ENCODE measurements at places on chromosomes 7 and 10.

DNA sequence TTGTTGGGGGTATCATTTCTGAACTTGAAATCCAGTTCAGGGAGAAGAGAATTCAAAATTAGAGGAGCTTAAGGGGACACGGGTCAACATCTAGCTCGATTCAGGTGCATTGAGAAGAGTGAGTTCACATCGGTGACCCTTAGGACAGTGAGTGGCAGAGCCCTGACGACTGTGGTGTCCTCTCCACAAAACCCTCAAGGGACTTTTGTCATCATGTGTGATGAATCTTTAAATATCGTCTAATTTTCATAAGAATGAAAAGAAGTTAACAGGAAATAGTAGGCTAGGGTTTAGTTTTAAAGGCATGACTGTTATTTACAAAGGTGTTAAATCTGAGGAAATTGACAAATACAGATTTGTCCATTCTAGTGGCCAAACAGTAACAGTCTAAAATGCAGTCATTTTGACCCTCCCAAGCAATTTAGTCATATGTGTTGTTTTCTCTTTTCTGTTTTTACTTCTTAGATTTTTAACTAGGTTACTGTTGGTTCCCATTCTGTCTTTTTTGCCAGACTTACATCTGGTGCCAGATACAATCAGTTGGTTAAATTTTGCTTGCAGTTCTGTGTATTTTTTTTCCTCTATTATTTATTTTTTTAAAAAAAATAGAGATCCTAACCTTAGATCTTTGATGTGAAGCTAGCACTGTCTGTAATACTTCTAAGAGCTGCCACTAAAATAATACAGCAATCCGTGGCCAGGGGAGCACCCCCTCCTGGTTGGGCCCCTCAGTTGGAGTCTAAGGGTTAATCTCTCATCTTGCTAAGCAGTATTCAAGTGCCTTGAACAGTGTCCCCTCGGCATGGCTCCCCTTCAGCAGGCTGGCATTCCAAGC, 34.9 kb upstream of the SH2B2 start:
- no peak for DNase-seq

GRCh38 chr7:149625947-149626392, 128.4 kb upstream of the ZNF746 start:
- no peak for DNase-seq

GRCh38 chr7:77501192-77501515, 35.9 kb upstream of the PTPN12 start:
- no peak for DNase-seq

DNA sequence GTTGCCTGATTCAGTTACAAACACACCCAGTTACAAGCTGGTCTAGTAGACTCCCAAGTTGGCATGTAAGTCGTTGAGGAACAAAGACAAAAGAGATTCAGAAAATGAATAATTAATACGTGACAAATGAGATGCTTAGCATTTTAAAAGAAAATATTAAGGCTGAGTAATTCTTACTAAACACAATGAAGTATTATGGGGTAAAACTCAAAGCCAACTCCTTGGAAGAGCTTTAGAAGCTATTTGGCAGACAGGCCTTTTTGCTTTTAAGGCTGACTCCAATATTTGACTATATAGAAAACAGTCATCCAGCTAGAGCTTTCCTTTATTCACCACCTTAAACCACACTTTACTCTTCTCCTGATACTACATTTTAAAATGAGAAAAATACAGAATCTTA, 5.4 kb downstream of the TRDMT1 start:
- DNase-seq, result no peak

- no peak for DNase-seq
These were observed 77.5 kb downstream of the CDK6 start for GRCh38 chr7:92758796-92759431.

GRCh38 chr10:21401196-21401595, 124.3 kb downstream of the SKIDA1 start:
- DNase-seq, result no peak
